ENCODE measurements at places on chromosomes 1 and 21. TPM values are rescaled to one million over a fixed set of nuclear protein-coding genes. Genes with fewer than 3 reads are reported as not detected.

PLA2G5 gene
- total RNA-seq = not detected

RPE65 gene
- not detected for total RNA-seq

OR2AK2 gene
- total RNA-seq = not detected

FAM163A gene
- total RNA-seq = not detected

PRRX1 gene
- 36.4 TPM for total RNA-seq

IL20 gene
- not detected for total RNA-seq

CYP4Z1 gene
- 0.82 TPM for total RNA-seq

CELA2A gene
- total RNA-seq = not detected

ITSN1 gene
- total RNA-seq = 72.7 TPM
